Calu3 (cell line): ENCODE measurements at places on chromosomes 12 and 14. TPM values are rescaled to one million over a fixed set of nuclear protein-coding genes. Genes with fewer than 3 reads are reported as not detected.

- H3K27me3 ChIP-seq, result no peaks in the 10 kb centered on the region
- no peaks in the 10 kb centered on the region for H3K4me1 ChIP-seq
- H3K4me3 ChIP-seq, result no peak overlapping the region
- peak; percentile 6 for DNase-seq
- no peak overlapping the region for H3K27ac ChIP-seq
These were observed 244.4 kb upstream of the GARIN2 start for GRCh38 chr14:66944872-66945271.

- no peak for DNase-seq
- no peak overlapping the region for H3K4me3 ChIP-seq
- H3K27ac ChIP-seq, result no peak overlapping the region
- peaks cover 9% of the 10 kb centered on the region for H3K4me1 ChIP-seq
- H3K27me3 ChIP-seq, result no peaks in the 10 kb centered on the region
These were observed 152.3 kb downstream of the DIO2 start for GRCh38 chr14:80059041-80059440.

TRIM9 gene
- total RNA-seq, result 1.6 TPM in 2 replicates

GLT8D2 gene
- total RNA-seq, result not detected in 2 replicates

PTCSC3 gene
- not detected in 2 replicates for total RNA-seq

OR6C2 gene
- total RNA-seq, result not detected in 2 replicates

DNA sequence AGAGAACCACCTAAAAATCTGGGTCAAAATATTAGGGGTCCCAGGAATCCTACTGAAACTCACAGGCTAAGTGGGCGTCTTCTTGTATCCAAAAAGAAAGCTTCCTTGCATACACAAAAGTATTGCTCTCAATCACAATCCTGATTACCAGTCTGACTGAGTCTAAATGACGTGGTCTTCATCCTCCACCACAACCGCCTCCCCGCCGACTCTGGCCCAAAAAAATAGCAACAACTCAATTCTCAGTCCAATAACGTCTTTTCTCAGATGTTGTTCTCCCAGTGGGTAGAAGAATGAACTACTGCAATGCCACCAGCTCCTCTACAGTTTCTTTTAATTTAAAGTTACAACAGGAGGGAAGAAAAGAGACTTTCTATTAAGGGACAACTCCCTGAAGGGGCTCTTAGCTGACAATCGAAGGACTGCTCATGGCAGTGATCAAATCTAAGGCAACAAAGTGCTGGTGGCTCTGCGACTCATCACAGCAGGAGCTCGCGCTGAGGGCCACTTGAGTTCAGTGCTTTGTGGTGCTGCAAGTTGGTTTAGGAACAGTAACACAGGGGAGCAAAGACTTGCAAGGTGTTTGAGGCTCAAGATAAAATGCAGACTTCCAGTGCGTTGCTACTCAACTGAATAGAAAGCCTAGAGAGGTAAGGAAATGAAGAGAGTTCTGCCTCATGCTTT is 394.1 kb downstream of the BCAT1 start:
- DNase-seq, result no peak
- no peaks in the 10 kb centered on the region for H3K4me1 ChIP-seq

PTPRO gene
- total RNA-seq, result 0.24 TPM in 1 of 2 replicates, not detected in the other

KRT75 gene
- total RNA-seq, result not detected in 2 replicates

- no peaks in the 10 kb centered on the region for H3K36me3 ChIP-seq
- no peak overlapping the region for H3K27ac ChIP-seq
- no peak overlapping the region for H3K4me3 ChIP-seq
- H3K4me1 ChIP-seq, result no peaks in the 10 kb centered on the region
- peak; percentile 39 for DNase-seq
These were observed 158.7 kb downstream of the METTL25 start for GRCh38 chr12:82517027-82517426.

HOXC12 gene
- not detected in 2 replicates for total RNA-seq

DNA sequence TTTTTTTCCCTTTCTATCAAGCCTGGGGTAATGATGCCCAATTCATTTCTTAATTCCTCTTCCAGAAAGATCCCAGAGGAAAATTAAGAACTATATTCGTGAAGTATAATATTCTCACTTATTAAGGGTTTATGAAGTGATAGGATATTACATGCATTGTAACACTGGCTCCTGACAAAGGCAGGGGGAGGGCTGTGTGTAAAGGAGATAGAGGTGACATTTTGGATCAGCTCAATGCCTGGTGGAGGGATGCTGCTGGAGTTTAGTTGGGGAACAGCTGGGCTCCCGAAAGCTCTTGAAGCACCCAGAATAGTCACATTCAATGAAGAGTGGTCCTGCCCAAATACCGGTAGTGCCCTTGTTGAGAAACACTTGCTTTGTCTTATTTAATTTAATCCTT is 774 bp downstream of the SERPINA11 start:
- no peak overlapping the region for H3K4me3 ChIP-seq
- H3K27me3 ChIP-seq, result peaks cover 100% of the 10 kb centered on the region
- H3K27ac ChIP-seq, result no peak overlapping the region
- no peak for DNase-seq

GRCh38 chr14:69713993-69714679 is 52.8 kb upstream of the SRSF5 start:
- H3K27ac ChIP-seq, result no peak overlapping the region
- no peak overlapping the region for H3K4me3 ChIP-seq
- H3K4me1 ChIP-seq, result no peaks in the 10 kb centered on the region
- DNase-seq, result no peak

DNA sequence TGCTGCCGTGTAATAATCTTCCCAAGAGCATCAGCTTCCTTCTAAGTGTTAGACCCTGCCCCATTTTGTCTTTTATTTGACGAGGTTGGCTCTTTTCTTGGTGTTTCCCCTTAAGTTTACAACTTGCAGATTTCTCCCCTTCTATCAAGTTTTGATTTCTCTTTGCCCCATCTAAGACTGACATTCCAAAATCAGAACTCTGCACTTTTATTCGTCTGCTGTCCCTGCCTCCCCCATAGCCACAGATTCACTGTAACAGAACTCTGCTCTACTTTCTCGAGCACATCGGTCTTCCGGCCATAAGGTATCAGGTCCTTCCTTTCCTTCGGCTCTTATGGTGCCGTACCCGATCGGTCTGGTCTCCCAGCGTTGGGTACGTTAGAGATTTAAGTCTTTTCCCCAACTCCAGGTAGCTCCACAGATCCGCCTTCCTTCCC is 563 bp downstream of the DCP1B start:
- H3K36me3 ChIP-seq, result peaks cover 14% of the 10 kb centered on the region
- no peaks in the 10 kb centered on the region for H3K4me1 ChIP-seq
- peak overlapping the region; percentile 88 for H3K27ac ChIP-seq
- peaks cover 17% of the 10 kb centered on the region for H3K27me3 ChIP-seq
- peak overlapping the region; percentile 95 for H3K4me3 ChIP-seq

PPP4R4 gene
- 0.10 and 0.78 TPM in 2 replicates for total RNA-seq

KRT83 gene
- total RNA-seq, result not detected in 2 replicates

- H3K4me3 ChIP-seq, result no peak overlapping the region
- no peak overlapping the region for H3K27ac ChIP-seq
- H3K4me1 ChIP-seq, result no peaks in the 10 kb centered on the region
- peak; percentile 20 for DNase-seq
- H3K27me3 ChIP-seq, result peaks cover 51% of the 10 kb centered on the region
These were observed 18.3 kb upstream of the VASH1 start for GRCh38 chr14:76742966-76743365.

GRCh38 chr14:75709207-75709812 is 48.3 kb downstream of the TTLL5 start:
- H3K4me3 ChIP-seq, result no peak overlapping the region
- H3K27ac ChIP-seq, result no peak overlapping the region
- no peaks in the 10 kb centered on the region for H3K27me3 ChIP-seq

GRCh38 chr14:101358320-101359125 is 202.8 kb upstream of the DIO3 start:
- DNase-seq, result no peak
- no peaks in the 10 kb centered on the region for H3K36me3 ChIP-seq
- no peak overlapping the region for H3K27ac ChIP-seq
- H3K27me3 ChIP-seq, result peaks cover 67% of the 10 kb centered on the region
- H3K4me3 ChIP-seq, result no peak overlapping the region

DNA sequence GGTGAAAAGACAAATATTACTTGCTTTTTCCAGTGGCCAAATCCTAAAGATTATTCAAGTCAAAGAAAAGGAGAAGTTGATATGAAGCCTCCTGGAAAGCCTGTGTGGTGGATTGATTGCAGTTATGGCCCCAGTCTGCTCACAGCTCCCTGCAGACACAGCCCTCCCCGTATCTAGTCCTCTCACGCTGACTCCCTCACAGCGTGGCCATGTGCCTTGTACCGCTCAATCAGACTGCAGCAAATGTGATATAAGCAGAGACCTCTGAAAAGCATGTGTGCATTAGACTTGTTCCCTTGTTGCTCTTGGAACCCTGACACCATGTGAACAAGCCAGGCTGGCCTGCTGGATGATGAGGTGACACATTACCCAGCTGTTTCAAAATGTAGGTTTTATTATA is 398.0 kb upstream of the GARIN6 start:
- no peaks in the 10 kb centered on the region for H3K27me3 ChIP-seq
- no peaks in the 10 kb centered on the region for H3K4me1 ChIP-seq
- no peak for DNase-seq
- no peaks in the 10 kb centered on the region for H3K36me3 ChIP-seq
- H3K27ac ChIP-seq, result no peak overlapping the region

GNG2 gene
- total RNA-seq, result not detected in 2 replicates

DNA sequence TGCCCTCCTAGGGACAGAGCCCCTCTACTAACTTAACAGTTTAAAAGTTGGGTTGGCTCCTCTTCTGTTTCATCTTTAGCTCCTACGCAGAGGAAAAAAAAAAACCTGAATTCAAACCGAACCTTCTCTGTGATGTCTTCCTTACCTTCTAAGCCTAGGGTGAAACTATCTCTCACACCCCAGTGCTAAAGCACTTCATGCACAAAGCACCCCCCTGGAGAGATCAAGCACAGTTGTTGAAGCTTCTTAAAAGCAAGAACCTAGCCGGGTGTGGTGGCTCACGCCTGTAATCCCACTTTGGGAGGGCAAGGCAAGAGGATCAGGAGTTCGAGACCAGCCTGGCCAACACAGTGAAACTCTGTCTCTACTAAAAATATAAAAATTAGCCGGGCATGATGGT is 37.6 kb downstream of the CORO1C start:
- no peak for DNase-seq
- H3K27ac ChIP-seq, result peak overlapping the region; percentile 77
- no peaks in the 10 kb centered on the region for H3K27me3 ChIP-seq
- no peak overlapping the region for H3K4me3 ChIP-seq
- peaks cover 66% of the 10 kb centered on the region for H3K36me3 ChIP-seq

- DNase-seq, result peak; percentile 90
- peak within 1 kb of the TSS; percentile 78 for H3K27ac ChIP-seq
- peaks cover 8% of the 10 kb centered on the region for H3K36me3 ChIP-seq
These were observed at the start of gene EGLN3 for GRCh38 chr14:33950320-33951182. Gene EGLN3, minus strand, starts transcription at chr14:33951074. Its CDS starts 322 bp downstream, at chr14:33950752.

DNA sequence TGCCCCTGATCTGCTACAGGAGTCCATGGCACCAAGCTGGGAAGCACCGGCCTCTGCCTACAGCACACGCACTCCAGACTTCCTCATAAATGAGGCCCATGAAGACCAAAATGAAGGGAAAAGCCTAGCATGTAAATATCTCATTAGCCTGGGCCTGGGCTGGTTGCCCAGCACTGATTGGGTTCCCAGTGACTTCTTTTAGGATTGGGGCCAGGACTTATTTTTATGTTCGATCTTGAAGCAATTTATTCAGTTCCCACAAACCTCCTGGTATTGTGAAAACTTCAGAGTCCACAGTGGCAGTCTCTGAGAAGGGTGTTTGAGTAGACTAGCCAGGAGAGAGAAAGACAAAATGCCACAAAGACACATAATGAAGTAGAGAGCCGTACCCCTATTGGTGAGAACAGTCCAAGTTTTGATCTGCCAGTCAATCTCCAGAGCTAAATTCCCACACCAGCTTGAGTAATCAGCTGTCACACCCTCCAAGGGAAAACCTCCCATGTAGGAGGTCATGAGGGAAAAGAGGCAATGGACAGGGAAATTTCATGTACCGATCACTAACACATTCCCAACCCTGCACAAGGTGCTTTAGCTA is 78.2 kb downstream of the PHLDA1 start:
- H3K4me1 ChIP-seq, result peaks cover 59% of the 10 kb centered on the region
- H3K4me3 ChIP-seq, result peak overlapping the region; percentile 39
- H3K36me3 ChIP-seq, result peaks cover 21% of the 10 kb centered on the region

DNA sequence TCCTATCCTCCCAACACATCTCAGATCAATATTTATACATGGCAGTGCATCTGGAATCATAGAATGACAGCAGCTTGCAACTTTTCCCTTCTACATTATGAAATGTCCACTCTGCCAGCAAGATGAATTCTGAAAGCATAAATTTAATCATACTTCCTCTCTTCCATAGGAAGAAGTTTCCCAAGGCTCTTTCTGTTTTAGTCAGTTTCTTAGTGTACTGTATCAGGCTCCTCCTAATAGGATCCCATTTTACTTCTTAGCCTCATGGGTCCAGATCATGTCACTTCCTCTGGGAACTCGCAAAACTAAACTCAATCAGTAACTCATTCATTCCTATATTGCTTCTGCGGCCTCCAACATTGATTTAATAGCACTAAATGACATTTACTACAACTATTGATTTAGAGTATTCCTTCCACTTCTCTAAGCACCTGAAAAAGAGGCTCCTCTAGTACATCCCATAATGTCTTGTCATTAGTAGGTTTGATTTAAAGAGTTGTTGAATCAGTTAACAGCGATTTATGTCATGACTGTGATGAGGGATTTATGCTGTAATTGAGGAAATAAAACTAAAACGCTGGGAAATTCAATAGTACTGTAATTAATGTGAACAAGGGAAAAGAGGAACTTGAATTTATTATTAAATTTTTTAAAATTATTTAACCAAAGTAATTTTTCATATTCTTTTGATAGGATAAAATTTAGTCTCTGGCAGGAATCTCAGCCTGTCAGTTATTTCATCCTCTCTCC is 4.0 kb downstream of the CLEC1A start:
- no peak for DNase-seq
- no peak overlapping the region for H3K4me3 ChIP-seq
- no peaks in the 10 kb centered on the region for H3K4me1 ChIP-seq
- H3K27ac ChIP-seq, result no peak overlapping the region

DNA sequence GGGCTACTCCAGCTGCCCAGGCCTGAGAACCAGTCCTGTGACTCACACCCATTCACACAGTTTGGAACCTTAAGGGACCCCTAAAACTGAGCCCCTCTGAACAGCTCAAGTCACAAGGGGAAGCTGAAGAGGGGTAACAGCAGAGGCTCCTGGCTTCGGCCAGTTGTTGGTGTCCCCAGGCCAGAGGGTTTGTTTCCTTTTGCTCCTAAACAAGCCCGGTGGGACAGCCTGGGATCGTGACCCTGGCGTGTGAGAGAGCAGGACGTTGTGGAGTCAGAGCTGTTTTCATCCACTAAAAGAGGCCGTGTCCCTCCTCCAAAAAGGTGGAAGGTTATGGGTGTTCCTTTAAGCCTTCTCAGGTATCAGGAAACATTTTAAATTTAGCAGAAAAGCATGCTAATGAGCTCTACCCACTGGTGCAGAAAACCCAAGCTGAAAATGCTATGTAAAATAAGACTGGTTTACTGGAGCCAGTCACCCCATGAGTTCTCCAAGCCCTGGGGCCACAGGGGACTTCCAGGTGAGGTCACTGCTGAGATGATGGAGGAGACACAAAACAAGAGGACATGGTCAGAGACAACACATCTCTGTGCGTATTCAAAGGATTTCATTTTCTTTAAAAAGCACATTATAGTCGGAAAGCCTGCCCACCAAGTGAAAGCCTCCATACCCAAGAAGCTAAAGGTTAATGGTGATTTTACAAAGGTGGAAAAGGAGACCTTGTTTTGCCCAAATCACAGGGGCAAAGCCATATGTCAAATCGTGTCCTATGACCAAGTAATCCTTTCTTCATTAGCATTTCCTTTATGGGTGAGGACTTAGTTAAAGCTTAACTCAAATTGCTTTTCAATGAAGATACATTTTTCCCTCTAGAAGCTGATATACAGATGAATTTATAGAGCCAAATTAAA is 14.1 kb downstream of the PRKAB1 start:
- no peaks in the 10 kb centered on the region for H3K27me3 ChIP-seq
- H3K27ac ChIP-seq, result peak overlapping the region; percentile 46
- peaks cover 76% of the 10 kb centered on the region for H3K36me3 ChIP-seq
